AG04450 (cell line): ENCODE measurements at places on chromosomes 11 and 22.

- DNase-seq: no peak
These were observed 63.5 kb upstream of the CSNK2A3 start for GRCh38 chr11:11416502-11416901.

- no peak for DNase-seq
These were observed 31.9 kb downstream of the GDPD4 start for GRCh38 chr11:77269484-77270123.

GRCh38 chr11:128318856-128319474 is 268.4 kb downstream of the ETS1 start:
- no peak for DNase-seq

- DNase-seq: no peak
These were observed 59.9 kb upstream of the FGF3 start for GRCh38 chr11:69878927-69879728.
